ENCODE measurements at places on chromosomes 1 and 21. TPM values are rescaled to one million over a fixed set of nuclear protein-coding genes. Genes with fewer than 3 reads are reported as not detected.
A peak's percentile ranks its signal among the peaks of the same experiment; 100 is the strongest.

GRCh38 chr1:155044812-155045657, 6.1 kb upstream of the ADAM15 start:
- DNase-seq = peak; percentile 61

The OR2W3 gene
- polyA plus RNA-seq = not detected

The ZNF684 gene
- polyA plus RNA-seq = 4.3 TPM

DNA sequence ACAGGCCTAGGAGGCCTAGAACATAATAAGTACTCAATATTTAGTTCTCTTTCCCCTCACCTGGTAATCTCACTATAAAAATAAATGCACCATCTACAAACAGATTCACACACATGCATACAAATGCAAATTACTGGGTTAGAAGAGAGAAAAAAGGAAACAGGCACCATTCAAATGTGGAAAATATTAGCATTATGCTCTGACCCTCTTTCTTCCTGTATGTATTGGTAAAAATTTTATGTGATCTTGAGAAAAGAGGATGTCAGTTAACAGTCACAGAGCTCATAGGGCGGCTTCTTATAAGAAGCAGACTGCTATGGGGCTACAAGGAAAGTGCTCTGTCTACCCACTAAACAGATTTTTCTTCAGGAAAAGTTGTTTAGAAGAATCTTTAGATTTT, 565.4 kb downstream of the LMO4 start:
- DNase-seq = no peak

- no peak for DNase-seq
These were observed 79.5 kb upstream of the VAMP3 start for GRCh38 chr1:7691576-7691975.

The FTCD gene
- polyA plus RNA-seq = not detected

- no peak for DNase-seq
These were observed 125.7 kb upstream of the PBX1 start for GRCh38 chr1:164433141-164433817.

- no peak for DNase-seq
These were observed 42.0 kb downstream of the RHOU start for GRCh38 chr1:228777236-228777635.

DNA sequence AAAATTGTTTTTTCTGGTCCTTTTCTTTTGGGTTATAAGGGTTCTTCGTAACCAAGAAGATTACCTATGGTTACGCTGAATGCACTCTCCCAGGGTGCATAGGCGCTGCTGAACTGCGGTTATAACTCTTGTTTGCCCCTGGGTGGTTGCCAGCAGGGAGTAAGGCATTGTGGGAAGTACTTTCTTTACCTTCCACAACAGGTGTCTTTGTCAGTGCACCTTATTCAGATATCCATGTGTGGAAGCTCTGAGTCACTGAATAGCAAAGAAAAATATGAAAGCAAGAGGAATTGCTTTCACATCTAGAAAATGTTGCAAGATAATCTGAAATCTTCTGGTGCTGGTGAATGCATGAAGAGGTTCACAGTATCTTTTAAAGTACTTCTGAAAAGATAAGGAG, 124.4 kb upstream of the CACYBP start:
- DNase-seq = no peak
